ENCODE measurements at places on chromosomes 6 and 20.

GRCh38 chr20:37699202-37699601 is 5.4 kb downstream of the CTNNBL1 start:
- no peak for DNase-seq

DNA sequence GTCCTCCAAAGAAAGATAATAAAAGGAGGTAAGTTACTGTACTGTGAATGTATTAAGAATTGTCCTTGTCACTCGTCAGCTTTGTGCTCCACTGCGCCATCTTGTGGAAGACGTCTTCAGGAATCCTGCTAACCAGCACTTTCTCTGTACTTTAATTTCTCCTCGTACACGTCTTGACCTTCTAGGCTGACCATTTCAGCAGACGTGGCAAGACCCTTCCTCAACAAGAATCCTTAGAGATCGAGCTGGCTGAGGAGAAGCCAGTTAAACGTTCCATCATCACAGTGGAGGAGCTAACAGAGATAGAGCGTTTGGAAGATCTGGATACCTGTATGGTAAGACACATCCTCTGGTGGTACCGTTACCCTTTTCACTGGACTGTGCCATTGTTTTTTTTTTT is 95.5 kb upstream of the SCGN start:
- DNase-seq: peak; percentile 82

GRCh38 chr20:32018269-32019155 is 8.3 kb downstream of the CCM2L start:
- peak; percentile 39 for DNase-seq

GRCh38 chr6:97052152-97052787 is 127.7 kb downstream of the KLHL32 start:
- DNase-seq: no peak

GRCh38 chr6:167143041-167143440 is 14.7 kb downstream of the GPR31 start:
- no peak for DNase-seq

GRCh38 chr6:40369891-40370290 is 217.3 kb downstream of the LRFN2 start:
- no peak for DNase-seq

- no peak for DNase-seq
Measured at GRCh38 chr20:59939879-59940128, 301 bp downstream of the PPP1R3D start.

GRCh38 chr6:106547601-106548453 is 81.5 kb downstream of the RTN4IP1 start:
- DNase-seq: no peak

- no peak for DNase-seq
Measured at GRCh38 chr20:87401-87800, at the start of gene DEFB125. Gene DEFB125, plus strand, starts transcription at chr20:87672. Its CDS starts 38 bp downstream, at chr20:87710.

DNA sequence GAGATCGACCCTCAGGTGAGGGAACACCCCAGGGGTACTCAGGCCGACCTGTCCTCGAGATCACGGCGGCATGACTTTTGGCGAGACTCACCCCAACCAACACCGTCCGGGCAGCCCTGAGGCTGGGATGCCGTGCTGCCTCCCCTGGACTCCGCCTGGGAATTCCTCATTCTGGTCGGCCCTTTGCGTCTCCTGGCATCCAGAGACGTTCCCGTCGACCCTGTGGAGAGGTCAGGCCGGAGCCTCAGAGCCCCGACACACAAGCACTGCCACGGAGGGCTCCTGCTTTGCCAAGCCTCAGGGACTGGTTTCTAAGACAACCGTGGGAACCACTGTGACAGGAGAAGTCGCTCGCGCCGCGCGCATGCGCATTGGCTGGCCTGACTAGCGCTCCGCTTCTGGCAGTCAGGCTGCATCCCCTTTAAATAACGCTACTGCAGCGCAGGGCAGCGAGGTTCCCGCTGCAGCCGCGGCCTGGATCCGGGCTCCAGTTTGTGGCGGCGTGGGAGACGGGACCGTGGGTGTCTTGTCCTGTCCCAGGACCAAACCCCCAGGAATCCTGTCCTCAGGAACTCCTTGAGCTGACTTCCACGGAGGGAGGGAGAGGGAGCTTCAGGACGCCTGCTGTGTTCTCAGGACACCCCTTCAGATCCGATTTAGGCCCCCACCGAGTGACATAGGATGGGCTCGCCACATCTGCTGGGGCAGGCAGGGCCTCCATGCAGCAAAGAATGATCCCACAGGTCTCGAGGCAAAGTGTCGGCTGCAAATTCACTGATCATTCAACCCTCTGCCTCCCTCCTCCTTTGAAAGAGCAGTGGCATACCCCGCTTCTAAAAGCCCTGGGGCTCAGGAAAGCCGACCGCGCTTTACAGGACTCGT is 163.2 kb upstream of the ZNF337 start:
- DNase-seq: peak; percentile 78

DNA sequence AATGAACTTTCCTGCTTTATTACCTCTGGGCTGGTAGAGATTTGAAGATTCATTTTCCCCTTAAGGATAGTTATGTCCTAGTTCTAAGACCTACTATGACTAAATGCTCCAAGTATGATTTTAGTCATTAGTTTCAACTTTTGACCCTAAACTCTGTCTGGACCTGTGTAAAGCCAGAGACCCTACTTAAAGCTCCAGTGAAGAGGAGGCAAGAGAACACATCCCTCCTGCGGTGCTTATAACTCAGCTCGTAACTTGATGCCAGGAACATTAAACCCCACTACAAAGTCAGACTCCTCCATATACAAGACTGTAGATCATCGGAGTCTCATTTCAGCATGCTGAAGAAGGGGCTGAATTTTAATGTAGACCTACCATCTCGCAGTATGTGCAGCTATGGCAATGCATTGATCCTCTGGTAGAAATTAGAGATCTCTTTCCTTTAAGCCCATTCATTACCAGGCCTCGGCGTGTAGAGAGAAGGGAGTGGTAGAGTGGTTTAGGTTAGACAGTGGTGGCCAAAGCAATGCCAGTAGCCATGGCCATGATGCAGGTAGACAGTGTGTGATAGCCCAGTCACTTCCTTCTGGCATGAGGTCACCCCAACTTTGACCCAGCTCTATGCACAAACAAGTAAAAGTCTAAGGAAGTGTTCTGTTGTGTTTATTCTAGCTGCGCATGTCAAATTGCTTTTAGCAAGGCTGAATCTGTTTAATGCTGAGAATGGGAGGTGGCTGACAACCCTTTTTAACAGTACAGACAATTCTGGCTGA is 34.8 kb upstream of the MYB start:
- DNase-seq: no peak
